ENCODE measurements at places on chromosomes 13 and 19.

GRCh38 chr19:55172741-55173140, 6.3 kb upstream of the DNAAF3 start:
- DNase-seq = no peak

DNA sequence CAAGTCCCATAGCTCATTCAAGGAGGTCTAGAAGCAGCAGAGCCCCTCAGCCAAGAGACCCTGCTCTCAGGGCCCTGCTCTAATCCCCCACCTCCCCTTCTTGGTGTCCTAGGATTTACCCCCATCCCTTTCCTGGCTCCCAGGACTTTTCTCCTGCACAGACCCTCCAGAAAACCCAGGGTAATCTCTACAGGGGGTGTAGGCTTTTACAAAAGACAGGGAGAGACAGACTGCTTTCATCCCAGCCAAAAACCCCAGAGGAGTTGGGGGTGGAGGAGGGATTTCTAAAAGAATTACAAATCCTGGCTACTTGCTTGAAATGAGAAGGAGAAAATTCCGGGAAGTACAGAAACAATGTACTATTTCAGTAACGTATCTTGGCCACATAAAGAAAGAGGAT, 133.3 kb downstream of the TNFSF13B start:
- no peak for DNase-seq

DNA sequence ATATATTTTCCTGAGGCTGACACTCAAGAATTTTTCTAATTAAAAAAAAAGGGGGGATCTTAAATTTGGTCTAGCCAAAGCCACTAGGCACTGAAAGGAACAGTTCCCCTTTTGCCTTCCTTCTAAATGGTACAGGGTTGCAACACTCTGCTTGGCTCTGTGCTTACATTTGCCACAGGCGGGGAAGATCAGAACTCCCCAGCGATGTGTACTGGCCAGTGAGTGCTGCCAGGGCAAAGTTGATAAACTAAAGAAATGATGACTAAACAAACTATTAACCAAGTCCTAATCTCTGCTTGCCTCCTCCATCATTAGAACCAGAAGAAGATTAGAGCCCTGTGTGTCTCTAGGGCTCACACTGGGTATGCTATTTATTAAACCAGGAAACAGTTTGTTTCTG, 75.3 kb upstream of the SCEL start:
- no peak for DNase-seq

- no peak for DNase-seq
Measured at GRCh38 chr13:29319451-29319850, 276.0 kb downstream of the SLC7A1 start.

GRCh38 chr13:27281420-27281819, 10.8 kb downstream of the RASL11A start:
- DNase-seq = no peak

- no peak for DNase-seq
Measured at GRCh38 chr19:28612275-28612769, 600.6 kb downstream of the UQCRFS1 start.

- DNase-seq = no peak
Measured at GRCh38 chr13:49030213-49030612, 54.5 kb downstream of the FNDC3A start.

DNA sequence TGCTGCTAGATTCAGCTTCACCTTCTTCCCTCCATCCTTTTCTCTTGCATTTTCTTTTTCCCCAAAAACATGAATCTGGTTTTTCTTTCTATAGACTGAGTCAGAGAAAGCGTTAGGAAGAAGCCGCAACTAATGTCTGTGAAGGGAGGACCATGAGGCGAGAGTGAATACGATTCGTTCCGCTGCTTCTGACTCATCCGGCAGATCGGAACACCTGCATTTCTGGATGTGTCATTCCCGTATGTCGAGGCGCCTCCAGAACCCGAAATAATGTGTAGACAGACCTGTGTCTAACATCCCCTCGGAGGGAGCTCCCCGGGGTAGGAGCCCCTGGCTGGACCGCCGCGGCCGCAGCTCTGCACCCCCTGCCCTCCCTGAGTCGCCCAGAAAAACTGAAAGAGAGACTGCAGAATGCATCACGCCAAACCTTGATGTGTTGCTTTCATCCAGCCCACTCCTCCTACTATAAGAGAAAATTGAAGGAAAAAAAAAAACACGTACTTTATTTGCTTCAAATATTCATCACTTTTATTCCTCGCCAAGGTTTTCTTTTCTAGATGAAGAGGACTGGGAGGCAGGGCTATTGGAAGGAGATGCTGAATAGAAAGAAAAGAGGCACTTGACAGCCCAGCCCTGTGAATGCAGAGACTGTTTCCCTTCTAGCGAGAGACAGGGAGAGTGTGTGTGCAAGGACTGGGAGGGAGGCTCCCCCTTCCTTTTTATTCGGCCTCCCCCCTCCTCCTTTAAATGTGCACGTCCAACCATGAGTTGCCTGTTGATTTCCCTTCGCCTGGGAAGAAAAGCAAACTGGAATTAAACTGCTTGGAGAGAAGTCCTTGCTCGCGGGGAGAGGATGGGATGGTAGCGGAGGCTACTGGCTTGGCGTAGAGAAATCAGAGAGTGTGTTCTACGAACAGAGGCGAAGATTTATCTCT, 616 bp upstream of the PCDH17 start:
- DNase-seq = no peak

DNA sequence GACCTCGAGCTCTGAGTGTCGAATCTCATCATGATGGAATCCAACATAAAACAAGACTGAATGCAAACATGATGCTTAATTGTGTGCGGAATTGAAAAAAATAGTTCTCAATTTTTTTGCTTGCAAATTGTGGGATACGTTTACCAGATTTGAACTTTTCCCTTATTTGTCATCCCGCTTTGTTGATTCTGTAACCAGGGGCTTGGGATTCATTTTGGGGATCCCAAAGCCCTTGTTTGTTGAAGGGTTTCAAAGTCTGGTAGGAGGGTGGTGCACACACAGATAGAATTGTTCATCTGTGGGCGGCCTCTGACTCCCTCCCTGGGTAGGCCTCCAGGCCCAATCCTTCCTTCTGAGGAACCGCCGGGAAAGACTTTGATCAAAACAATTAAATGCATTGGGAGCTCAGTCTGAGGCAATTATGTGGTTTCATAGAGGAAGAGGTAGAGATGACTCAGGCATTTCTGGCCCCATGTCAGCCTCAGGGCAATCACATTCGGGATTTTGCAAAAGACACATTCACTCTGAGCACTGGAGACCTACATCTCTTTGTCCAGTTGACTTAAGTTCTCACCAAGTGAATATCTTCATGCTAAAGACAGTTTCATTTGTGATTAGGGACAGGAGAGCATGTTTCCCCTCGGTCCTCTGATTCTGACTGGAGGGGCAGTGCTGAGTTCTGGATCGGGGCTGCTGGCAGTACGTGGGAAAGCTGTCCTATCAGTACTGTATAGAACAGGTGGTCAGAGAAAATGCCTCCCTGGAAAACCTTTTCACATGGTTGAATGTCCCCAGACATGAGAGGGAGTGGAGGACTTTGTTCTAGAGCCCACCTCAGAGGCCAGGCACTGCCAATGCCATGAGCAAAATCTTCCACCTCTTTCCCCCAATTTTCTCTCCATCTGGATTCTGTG, 27.8 kb upstream of the IGFL4 start:
- no peak for DNase-seq

- peak; percentile 20 for DNase-seq
Measured at GRCh38 chr19:42563352-42564210, 31.1 kb downstream of the CEACAM8 start.

DNA sequence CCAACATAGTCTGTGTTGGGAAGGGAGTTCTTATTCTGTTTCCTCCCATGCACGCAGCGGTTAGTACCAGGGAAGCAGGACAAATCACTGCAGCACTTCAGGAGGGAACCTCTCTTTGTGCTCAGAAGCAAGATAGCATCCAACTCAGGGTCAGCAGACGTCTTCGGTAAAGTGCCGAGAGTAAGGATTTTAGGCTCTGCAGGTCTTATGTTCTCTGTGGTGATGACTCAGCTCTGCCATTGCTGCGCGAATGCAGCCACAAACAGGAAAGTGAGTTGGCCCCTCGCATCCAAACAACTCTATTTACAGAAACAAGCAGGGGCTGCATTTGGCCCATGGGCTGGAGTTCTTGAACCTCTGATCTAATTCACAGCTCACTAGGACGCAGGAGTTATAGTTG, 122.1 kb upstream of the SPATA13 start:
- DNase-seq = no peak

DNA sequence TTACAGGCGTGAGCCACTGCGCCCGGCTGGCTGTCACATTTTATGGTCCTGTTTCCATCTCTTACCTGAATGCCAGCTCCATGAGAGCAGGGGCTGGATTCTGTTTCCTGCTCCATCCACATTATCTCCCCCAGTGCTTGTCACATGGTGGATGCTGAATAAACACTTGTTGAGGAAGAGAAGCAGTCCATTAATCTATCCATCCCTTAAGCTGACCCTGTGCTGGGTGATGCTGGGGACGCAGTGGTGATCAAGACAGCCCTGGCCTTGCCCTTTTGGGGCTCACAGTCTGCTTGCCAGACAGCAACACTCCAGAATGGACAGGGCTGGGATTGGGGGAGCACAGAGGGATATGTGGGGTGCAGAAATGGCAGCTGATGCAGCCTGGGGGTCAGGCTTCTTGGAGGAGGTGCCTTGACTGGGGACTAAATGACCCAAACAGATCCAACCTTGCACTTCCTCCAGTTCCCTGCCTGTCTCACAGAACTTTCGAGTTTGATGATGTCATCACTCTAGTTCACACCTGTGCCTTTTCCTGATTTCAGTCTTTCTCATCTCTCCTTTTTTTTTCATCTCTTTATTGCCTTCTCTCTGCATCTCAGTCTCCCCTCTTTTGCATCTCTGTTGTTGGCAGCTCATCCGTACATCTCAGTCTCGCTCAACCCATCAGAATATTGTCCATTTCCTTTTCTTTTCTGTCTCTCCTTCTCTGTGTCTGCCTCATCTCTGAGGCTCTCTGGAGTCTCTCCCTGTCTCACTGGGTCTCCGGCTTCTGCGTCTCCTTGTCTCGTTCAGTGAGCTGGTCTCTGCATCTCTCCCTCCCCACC, 4.6 kb downstream of the IRF2BP1 start:
- no peak for DNase-seq

GRCh38 chr13:99990126-99990977, 8.8 kb downstream of the ZIC2 start:
- no peak for DNase-seq

- no peak for DNase-seq
Measured at GRCh38 chr13:113854238-113855011, 9.5 kb downstream of the GAS6 start.

- DNase-seq = peak; percentile 41
Measured at GRCh38 chr19:18596752-18597157, 8.2 kb downstream of the REX1BD start.

GRCh38 chr19:10431943-10432735, 11.8 kb downstream of the PDE4A start:
- DNase-seq = peak; percentile 76

- DNase-seq = no peak
Measured at GRCh38 chr13:91123456-91124127, 223.9 kb upstream of the MIR17HG start.

- no peak for DNase-seq
Measured at GRCh38 chr13:52158629-52159158, 703 bp downstream of the NEK3 start.

DNA sequence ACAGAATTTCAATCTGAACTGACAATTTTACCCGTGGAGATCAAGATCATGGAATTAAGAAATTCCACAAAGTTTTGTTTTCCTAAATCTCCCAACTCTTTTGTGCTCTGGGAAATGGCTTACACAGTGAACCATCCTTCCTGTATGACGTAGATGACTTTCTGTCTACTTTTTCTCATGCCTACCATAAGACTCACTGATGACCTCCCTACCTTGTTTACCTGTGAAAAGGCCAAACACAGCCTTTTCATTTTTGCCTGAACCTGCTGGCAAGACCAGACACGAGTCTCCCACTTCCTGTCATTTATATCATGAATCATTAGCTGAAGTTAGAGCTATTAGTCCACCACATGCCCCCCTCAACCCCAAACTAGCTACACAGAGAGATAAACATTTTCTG, 4.6 kb upstream of the KBTBD6 start:
- DNase-seq = no peak
